ENCODE measurements at places on chromosomes 11 and 22.

DNA sequence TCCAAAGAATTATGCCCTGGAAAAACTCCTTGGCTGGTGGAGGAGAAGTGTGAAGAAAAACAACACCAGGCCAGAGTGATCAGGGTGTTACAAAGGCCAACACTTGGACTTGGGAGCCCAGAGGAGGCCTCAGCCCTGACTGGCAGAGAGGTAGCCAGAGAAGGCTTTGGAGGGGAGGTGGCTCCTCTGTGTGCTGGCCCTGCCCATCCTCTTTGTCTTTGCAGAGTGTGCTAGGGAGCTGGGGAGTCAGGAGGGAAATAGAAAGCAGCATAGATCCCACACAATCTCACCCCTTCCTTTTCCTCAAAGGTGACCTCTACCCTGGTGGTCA is 12.0 kb upstream of the P2RY6 start:
- no peak for DNase-seq

- no peak for DNase-seq
Observed at GRCh38 chr22:48569476-48570233, 1258.0 kb downstream of the BRD1 start.

DNA sequence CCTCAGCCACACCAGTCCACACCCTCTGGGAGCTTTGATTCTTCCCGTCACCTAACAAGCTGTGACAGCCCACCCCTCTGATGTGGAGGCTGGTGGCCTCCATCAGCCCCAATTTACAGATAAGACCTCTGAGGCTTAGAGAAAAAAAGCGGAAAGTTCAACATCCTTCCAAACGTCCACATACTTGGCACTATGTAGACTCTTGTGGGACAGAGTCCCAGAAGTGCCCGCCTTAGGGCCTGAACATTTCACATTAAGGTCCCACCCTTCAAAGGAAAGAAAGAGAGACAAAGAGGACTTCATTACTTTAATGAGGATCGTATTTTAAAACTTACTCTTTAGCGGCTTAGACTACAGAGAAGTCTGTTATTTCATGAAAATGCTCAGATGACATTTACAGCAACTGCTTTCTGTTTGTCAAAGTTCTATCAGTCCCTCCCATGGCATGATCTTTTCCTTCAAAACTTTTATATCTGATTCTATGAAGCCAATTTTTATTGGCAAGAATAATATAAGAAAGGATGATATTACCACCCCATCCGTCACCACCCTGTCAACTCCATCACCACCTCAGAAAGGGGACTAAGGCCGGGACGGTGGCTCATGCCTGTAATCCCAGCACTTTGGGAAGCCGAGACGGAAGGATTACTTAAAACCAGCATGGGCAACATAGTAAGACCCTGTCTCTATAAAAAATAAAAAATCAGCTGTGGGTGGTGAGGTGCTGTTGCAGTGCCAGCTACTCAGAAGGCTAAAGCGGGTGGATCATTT is 15.7 kb upstream of the SCGB1A1 start:
- no peak for DNase-seq

GRCh38 chr22:44592126-44592823 is 94.2 kb upstream of the RTL6 start:
- no peak for DNase-seq

- DNase-seq = no peak
Observed at GRCh38 chr22:26430600-26430999, 1.5 kb downstream of the ASPHD2 start.

DNA sequence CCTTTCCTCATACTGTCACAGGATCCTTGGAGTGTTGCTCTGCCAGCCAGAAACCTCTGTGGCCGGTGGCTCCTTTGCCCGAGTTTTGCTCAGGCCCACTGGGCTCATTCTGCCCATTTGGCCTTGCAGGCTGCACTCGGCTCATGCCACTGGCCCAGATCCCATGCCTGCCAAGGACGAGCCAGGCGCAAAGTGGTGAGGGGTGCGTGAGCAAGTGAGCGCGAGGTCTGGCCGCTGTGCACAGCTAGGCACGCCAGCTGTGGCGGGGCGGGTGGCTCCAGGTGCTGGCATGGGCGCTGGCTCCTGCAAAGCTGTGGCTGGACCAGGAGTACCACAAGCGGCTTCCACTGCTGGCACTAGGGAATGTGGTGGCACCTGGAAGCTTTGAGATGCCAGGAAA is 2.8 kb upstream of the RNF141 start:
- no peak for DNase-seq

GRCh38 chr22:37918580-37919270 is 12.6 kb downstream of the MICALL1 start:
- DNase-seq = no peak

- DNase-seq = no peak
Observed at GRCh38 chr11:96014217-96014616, 90.3 kb upstream of the MTMR2 start.

- no peak for DNase-seq
Observed at GRCh38 chr22:22366537-22366936, 122.0 kb downstream of the VPREB1 start.

- DNase-seq = peak; percentile 61
Observed at GRCh38 chr11:45180179-45180847, 33.9 kb downstream of the PRDM11 start.

GRCh38 chr22:35154937-35155387 is 89.0 kb downstream of the ISX start:
- peak; percentile 50 for DNase-seq

DNA sequence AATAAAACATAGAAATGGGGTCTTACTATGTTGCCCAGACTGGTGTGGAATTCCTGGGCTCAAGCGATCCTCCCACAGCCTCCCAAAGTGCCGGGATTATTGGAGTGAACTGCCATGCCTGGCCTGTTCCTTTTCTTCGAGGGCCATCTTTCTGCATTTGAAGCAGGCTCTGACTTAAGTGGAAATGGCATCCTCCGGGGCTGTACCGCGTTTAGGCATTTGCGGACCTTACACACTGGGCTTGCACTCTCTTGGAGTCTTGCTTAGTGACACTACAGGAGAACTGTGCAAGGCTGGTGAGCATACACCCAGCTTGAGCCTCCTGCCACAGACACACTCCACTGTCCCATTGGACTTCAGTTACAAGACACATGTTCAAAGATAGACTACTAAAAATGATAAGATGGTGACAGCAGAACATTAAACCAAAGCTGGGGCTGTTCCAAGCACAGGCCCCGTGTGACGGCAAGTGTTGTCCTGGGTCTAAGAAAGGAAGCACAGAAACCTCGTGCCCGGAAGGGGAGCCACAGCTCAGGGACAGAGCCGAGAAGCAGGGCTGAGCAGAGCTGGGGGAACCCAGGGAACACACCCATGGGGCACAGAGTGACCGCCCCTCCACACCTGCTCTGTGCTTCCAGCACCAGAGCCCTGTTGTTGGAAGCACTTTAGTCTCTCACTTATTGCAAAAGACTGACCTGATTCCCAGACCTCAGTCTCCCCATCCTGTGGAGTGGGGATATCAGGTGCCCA is 59.0 kb upstream of the SHANK2 start:
- DNase-seq = no peak

DNA sequence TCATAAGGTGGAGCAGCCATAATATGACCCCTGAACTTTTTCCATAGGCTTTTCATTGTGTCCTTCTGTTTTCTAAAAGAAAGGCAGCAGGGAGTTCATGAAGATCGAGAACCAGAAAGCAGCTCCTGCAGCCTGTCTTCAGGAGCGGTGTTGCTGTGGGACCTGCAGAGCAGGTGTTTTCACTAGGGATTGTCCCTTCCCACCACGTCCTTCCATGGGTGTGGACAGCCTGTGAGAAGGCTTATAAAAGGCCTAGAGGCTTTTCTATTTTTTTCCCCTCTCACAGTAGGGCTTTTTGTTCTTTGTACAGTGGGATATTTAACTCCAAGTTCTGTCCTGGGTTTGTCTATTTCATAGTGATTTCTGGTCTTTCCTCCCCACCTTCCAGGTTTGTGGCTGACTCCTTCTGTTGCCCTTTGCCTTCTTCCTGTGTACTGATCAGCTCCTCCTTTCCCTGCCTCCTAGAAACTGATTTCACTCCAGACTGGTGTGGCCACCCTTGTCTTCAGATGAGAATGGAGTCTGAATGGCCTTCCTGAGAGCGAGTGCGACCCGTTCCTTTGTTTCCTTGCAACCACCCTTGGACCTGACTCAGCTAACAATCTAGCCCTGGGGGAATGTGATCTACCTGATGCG is 10.1 kb downstream of the MRPL16 start:
- no peak for DNase-seq

GRCh38 chr11:72926076-72926475 is 111.9 kb downstream of the ATG16L2 start:
- no peak for DNase-seq

- DNase-seq = no peak
Observed at GRCh38 chr11:60947700-60948099, 4.3 kb downstream of the SLC15A3 start.

DNA sequence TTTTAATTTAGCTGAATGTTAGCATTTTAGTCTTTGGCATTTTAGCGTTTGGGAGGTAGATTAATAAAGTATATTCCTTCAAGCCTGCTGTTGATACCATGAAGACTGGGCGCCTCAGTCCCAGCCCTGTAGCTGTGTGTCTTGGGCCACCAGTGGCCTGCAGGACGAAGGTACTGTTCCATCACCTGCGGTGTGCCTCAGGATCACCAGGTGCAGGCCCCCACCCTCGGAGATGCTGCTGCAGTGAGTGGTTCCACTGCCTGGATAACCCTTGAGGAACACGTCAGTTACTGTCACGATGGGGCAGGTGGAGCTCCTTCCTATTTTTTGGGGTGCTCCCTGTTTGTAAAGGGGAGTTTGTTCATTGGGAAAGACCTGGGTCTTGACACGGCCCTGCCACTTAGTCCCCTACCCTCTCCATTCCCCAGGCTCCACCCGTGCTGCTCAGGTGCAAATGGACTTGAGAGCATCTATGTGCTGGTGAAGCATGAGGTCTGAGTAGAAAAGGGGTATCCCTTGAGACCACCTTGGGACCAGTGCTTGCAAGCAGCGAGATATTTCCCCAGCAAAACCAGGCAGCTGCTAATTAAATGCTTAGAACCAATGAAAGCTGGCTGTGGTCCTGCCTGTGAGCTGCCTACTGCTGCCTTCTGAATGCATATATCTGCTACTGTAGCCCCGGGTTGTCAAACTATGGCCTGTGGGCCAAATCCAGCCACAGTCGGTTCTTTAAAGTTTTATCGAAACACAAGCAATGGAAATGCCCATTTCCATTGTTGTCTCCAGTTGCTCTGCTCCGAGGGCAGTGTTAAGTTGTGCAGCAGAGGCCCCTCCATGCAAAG is 28.7 kb downstream of the INCENP start:
- DNase-seq = no peak

DNA sequence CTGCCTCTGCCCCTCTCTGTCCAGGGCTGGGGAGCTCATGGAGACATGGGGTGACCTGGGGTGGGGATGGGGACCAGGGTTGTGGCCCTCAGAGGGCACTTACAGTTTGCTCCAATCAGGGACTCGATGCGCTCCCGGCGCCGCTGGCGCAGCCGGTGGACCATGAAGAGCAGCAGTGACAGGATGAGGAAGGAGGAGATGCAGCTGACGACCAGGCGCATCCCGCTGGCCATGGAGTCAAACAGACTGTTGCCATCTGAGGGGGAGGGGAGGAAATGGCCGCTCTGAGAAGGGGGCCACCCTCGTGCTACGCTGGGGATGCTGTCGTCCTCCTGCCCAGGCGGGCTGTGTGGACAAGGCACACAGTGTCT is 80.5 kb downstream of the DGCR2 start:
- no peak for DNase-seq

- no peak for DNase-seq
Observed at GRCh38 chr11:103222806-103223205, 113.6 kb downstream of the DYNC2H1 start.

- DNase-seq = no peak
Observed at GRCh38 chr22:34841331-34841771, 224.6 kb upstream of the ISX start.

GRCh38 chr11:102438311-102439062 is 14.1 kb downstream of the TMEM123 start:
- DNase-seq = no peak

- no peak for DNase-seq
Observed at GRCh38 chr22:19892257-19892879, 37.7 kb upstream of the GNB1L start.

DNA sequence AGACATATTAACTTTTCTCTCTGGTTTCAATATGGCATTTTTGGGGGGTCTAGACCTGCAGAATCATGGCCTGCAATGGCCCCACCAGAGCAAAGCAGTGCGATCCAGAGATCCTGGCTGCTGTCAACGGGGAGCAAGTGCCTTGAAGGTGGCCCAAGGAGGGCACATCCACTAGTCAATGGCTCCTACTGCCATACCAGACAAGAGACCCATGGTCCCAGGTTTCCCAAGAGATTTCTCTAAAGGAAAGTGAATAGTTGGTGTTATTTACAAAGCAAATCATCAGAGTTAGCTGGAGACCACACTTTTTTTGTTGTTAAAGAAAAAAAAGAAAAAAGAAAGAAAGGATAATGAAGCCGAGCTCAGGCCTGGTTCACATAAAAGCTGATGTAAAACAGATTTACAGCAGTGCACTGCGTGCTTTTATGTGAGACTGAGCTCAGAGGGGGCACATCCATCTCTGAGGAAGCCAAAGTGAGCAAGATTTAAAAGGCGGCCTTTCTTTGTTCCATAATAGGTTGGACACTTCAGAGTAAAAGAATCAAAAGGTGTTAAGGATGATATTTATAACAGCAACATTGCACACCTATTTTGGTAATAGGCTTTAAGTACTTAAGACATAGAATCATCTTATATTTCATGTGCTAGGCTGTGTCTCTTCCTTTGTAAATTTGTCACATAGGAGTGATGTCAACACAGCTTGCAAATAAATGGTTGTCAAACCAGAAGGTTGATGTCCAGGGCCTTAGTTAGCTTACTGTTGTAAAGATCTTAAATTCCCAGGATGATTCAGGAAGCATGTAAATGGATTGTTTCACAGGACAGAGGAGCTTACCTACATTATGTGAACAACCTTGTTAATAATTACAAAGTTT is 201.3 kb upstream of the NTM start:
- DNase-seq = no peak

- no peak for DNase-seq
Observed at GRCh38 chr11:16807306-16807705, 68.9 kb downstream of the C11orf58 start.

GRCh38 chr11:66118847-66119246 is 48.8 kb downstream of the PACS1 start:
- no peak for DNase-seq

DNA sequence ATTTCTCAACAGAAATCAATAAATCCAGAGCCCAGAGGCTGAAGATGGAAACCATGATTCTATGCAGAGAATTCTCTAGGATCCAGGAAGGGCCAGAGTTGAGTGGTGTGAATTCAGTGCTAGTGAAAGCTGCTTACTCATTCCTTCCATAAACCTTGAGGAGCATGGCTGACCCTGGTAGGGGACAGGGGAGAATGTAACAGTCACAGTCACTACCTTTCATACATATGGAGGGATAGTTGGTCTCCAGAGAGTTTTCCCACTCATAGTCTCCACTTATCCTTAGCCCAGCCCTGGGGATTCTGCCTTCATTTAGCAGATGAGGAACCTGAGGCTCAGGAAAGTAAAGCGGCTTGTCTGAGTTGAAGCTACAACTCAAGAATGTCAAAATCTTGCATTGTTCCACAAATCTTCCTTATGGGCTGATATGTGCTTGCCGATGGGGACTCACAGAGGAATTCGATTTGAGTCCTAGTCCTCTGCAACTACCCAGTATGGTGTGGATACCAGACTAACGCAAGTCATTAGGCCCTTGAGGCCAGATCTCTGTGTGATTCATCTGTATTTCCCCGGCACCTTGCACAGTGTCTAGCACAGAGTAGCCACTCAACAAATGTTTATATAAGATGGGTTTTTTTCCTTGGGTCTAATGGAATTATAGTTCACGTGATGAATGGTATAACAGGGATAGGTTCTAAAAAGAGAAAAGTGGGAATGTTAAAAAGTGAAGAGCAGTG is 3.7 kb upstream of the ANAPC15 start:
- no peak for DNase-seq
